ENCODE measurements at places on chromosomes 12 and 14.

- no peak for DNase-seq
These were observed 770.2 kb downstream of the BCL11B start for GRCh38 chr14:98501836-98502235.

- no peak for DNase-seq
These were observed 48.0 kb upstream of the PDZRN4 start for GRCh38 chr12:41140117-41140516.

DNA sequence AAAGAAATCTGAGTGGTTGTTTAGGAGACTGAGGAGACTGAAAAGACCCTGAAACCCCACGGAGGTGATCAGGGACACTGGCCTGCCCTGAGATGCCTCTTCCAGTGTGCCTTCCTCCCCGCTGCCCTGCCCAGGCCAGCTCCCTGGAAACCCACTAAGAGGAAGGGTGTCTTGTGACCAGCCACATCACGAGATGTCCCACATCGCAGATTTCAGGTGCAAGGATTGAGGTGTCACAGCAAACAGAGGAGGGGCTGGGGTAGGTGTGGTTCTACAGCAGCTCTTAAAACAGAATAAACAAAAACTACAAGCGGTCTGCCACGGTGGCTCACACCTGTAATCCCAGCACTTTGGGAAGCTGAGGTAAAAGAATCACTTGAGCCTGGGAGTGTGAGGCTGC, 184.3 kb upstream of the C14orf180 start:
- no peak for DNase-seq

GRCh38 chr12:1836241-1836803, 16.0 kb downstream of the LRTM2 start:
- no peak for DNase-seq

DNA sequence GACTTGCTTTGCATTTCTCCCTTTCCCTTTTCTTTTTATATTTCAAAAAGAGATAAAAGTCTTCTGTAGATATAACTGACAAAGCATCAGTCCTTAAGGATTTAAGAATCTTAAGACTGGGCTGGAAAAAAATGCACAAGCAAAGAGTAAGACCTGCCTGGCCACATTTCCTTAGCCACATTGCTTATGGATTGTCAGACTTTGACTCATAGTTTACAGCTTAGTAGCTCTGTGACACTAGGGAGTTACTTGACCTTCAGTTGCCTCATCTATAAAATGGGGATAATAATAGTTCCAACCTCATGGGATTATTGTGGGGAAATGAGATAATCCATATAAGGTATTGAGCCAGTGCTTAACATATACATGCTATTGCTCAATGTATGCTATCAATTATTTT, 66.4 kb upstream of the STK38L start:
- no peak for DNase-seq

- no peak for DNase-seq
These were observed 667.6 kb upstream of the TBX3 start for GRCh38 chr12:115351514-115352077.

DNA sequence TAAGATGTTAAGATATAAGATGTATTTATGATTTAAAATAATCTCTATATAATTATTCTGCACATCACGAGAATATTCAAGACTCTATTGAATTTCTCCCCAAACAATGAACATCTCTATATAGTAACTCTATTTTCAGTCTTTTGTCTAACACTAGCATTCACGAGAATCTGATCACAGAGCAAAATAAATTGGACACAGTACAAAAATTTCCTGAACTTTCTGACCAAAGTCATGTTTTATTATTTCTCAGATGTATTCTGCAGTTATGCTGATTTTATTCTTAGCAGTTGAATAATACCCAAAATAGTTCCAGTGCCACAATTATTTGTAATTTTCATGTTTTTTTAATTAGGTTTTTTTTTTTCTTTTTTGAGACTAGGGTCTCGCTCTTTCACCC, 19.6 kb downstream of the EPS8 start:
- no peak for DNase-seq

DNA sequence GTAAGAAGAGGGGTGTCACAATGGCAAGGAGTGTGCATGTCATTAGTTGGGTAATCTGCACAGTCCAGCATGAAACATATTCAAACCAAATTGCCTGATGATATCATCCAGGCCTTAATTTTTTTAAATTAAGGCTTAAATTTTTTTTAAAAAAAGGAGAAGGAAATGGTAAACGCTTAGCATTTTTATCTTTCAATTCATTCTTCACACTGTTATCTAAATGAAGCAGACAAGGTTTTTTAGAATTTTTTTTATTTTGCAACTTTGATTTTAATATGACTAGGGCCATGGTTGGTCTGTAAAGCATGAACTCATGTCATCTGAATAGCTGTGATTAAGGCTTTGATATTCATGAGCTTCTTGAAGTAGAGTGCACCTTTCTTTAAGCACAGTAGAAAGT, 362.5 kb downstream of the SYT1 start:
- DNase-seq, result no peak

GRCh38 chr14:80300351-80300750, 89.0 kb upstream of the DIO2 start:
- DNase-seq, result no peak

GRCh38 chr12:92035477-92035876, 110.2 kb downstream of the BTG1 start:
- no peak for DNase-seq

GRCh38 chr12:101969-102878, 35.7 kb downstream of the IQSEC3 start:
- no peak for DNase-seq

DNA sequence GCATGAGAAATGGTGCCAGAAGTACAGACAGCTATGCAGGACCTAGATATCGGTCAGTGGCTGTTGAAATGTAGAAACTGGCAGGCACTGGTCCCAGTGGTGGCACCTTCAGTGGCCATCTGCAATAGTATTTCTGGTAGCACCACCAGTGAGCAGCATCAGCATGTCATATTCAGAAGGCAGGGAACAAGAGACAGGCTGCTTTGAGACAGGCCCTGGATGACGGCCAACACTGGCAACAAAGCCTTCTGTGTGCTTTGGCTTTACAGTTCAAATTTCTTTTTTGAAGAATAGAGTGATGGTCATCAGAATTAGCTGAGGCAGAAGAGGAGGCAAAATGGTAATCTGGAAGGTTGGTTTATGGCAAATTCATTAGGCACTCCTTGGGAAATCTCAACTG, 273.4 kb upstream of the SLC16A7 start:
- no peak for DNase-seq

GRCh38 chr12:34404377-34405285, 382.3 kb downstream of the ALG10 start:
- DNase-seq, result no peak

- no peak for DNase-seq
These were observed 122.1 kb downstream of the TTLL5 start for GRCh38 chr14:75783184-75783583.

DNA sequence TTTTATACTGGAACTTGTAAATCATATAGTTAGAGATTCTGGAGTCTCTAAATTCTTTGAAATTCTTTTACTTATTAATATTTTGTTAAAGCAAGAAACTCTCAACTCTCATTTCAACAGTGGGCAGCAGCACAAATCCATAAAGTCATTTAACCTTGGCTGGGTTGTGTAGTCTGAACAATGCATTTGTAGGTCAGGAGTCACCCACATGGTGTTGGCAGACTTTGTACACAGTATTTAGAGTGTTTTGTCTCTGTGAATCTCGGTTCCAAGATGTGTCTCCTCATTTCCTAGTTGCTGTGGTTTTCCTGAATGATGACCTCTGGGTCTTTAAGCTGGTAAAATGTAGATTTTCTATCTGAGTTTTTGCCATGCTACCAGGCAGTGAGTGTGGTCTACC, 20.8 kb upstream of the STRAP start:
- no peak for DNase-seq

- no peak for DNase-seq
These were observed 47.6 kb upstream of the RBM19 start for GRCh38 chr12:114013575-114014345.

DNA sequence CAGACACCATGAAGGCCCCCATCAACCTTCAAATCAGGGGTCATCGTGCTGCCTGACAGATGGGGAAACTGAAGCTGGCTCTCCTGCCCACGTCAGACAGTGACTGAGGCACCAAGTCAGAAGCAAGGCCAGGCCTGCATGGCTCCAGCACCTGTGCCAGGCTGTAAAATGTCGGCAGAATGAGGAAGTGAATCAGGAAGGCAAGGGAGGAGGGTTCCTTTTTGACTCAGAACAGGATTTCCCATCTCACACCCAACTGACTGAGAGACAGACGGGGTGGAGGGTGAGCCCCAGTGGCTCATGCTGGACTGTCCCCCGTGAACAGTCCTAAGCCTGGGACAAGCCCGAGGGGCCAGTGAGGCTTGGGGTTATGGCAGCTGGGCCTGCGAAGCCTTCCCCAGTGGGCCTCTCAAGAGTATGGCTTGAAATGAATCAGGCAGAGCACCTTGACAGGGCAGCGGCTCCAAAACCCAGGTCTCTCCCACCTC, 20.9 kb downstream of the SYNE3 start:
- no peak for DNase-seq

- peak; percentile 90 for DNase-seq
These were observed 51.2 kb downstream of the ATF7IP start for GRCh38 chr12:14416658-14417057.

DNA sequence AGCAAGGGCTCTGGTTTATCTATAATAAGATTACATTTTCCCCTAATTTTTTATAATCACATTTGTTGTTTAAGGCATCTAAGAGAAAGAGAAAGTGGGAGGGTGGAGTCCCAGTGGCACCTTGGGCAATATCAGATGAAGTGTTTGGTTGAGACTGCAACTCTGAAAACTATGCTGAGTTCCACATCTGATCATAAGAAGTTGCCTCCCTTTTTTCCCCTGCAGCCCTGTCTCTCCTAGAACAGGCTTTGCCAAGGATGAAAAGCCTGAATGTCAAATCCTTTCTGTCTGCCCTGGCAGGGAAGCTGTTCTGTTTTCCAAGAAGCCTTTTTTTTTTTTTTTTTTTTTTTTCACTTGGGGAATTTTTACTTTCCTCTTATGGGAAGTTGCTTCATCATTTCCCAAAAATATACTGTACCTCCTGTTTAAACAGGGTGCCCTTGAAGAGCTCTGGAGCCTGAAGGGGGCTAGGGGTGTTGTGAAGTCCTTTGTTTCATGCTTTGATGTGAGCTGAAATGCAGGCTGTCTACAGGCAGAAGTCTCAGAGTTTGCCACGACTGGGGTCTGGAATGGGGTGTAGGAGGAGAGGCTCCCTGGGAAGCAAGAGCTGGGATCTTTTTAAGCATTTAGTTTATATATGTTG, 71.3 kb downstream of the SUSD6 start:
- no peak for DNase-seq

GRCh38 chr14:36161776-36162175, 14.7 kb downstream of the PTCSC3 start:
- no peak for DNase-seq

- DNase-seq, result no peak
These were observed 421.9 kb downstream of the LRFN5 start for GRCh38 chr14:42028607-42029006.

- DNase-seq, result no peak
These were observed 162.7 kb downstream of the KITLG start for GRCh38 chr12:88417531-88417930.

GRCh38 chr14:74029136-74029535, 10.0 kb downstream of the BBOF1 start:
- DNase-seq, result no peak

DNA sequence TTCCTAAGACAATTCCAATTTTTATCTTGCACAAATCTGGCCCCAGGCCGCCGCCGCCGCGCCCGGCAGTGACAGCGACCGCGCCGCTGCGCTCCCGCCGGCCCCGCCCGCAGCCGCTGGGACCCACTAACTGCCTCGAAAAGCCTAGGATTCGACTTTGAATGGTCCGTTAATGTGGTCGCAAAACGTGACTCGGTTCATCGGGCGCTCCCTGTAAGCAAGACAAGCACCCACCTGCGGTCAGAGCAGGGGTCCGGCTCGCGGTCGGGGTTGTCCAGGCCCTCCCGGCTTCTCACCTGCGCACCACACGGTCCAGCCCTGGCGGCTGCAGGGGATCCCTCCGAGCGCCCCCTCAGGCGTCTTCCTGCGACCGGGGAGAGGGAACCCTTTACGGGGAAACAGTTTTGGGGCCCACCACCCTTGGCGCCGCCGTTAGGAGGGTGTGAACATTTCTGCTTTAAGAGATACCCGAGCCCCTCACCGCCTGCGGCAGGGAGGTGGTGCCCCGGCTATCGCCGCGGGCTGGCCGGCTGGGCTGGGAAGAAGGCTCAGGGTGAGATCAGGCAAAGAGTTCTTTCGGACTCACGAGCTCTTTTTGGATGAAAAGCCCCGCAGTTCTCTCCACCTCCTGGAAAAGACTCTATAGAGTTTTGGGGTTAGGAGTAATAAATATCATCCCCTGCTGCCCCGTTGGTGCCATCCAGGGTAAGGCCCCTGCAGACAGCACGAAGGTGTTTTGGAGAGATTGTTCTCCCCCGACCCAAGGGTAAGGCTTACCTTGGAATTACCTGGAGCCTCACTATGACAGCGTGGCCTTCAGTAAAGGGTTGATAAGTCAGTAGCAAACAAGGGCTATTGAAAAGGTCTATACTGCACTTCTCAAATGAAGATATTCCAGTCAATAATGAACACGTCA, 13.6 kb upstream of the FOXJ2 start:
- no peak for DNase-seq

- DNase-seq, result no peak
These were observed 727.0 kb downstream of the C12orf50 start for GRCh38 chr12:87302126-87302745.

DNA sequence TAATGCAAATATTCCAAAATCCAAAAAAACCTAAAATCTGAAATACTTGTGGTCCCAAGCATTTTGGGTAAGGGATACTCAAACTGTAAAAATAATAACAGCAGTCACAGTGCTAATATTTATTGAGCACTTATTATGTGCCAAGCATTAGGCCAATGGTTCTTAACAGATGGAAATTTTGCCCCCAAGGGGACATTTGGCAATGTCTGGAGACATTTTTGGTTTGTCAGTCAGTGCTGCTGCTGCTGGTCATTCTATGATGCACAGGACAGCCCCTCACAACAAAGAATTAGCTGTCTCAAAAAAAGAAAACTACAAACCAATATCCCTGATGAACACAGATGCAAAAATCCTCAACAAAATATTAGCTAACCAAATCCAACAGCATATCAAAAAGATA, 5.8 kb downstream of the NDUFA12 start:
- DNase-seq, result no peak

DNA sequence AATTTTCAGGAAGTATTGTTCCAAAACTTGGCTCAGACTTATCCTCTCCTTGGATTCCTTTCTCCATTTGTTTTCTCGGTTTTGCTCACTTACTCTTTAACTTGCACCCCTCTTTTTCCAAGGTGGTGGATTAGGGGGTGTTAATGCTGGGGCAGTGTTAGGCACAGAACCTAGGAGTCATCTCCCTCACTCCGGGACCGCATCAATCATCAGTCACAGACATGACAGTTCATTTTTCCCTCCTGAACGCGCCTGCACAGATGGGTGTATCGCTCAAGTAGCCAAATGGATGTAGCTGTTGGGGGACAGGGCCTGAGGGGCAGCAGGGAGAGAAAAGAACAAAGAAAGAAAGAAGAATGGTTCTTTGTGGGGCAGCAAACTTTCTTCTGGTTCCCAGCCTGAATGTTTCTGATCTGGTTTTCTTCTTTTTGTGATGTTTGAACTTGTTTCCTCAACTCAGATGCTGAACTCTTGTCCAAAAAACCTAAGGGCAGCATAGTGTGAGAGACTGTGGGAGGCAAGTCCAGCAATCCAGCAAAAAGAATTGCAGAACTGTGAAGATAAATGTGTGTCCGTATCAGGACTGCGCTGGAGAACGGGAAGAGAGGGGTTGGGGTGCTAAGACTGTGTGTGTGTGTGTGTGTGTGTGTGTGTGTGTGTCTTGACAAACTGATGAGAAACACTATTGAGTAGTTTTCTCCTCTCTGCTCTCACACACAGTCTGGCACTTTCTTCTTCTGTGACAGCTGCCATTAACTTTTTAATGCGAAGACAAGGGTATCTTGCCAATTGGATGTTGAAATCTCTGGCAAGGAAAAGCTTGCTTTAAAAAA, 131.1 kb downstream of the FBXL14 start:
- DNase-seq, result no peak

All from SW 1271 (cell line).